ENCODE measurements at places on chromosomes 12 and 14.

DNA sequence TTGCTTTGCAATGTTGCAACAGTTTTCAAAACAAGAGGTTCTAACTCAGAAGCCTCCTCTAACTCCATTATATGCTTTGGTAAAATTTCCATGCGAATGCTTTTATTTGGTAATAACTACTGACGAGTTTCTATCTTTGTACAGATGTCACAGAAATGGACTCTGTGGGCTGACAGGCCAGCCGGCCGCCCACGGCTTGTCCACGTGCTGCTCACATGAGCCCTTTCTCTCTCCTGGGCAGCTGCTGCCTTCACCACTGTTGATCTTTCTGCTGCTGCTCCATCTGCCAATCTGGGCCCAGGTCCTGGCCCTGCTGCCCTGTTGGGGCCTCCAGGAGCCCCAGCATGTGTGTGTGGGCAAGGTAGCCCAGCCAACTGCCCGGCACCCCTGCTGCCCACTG is 168.2 kb upstream of the TMEM132C start:
- DNase-seq: no peak

DNA sequence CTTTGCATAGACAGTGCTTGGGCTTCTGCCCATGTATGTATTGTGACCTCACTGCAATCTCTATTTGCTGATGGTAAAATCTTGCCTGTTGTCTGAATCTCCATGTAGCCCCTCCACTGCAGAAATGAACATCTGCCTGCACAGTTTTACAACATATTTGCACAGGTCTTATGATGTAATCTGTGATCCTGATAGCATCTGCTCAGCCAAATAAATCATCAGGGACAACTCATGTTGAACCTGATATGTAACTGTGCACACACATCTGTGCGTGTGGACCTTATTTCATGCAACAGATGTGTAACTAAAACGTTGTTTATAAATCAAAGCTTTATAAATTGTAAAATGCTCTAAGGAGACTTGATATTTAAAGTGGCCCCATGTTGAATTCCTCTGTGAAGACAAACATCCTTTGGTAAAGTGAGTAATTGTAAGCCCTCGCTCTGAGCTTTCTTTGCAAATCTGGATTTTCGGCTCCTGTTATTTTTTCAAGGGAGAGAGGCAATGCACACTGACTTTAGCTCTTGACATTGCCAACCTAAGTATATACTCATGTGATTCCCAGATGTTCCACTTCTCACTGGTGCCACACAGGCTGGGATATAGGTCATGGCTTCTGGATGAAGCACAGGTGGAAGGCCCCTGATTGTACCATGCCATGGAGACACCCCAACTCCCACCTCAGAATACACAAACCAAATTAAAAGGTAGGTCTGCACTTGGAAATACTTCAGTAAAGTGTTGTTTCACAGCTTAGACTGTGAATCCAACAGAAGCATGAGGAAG is 371.3 kb downstream of the GRIN2B start:
- no peak for DNase-seq

GRCh38 chr14:89185919-89186855 is 230.8 kb downstream of the FOXN3 start:
- DNase-seq: no peak

DNA sequence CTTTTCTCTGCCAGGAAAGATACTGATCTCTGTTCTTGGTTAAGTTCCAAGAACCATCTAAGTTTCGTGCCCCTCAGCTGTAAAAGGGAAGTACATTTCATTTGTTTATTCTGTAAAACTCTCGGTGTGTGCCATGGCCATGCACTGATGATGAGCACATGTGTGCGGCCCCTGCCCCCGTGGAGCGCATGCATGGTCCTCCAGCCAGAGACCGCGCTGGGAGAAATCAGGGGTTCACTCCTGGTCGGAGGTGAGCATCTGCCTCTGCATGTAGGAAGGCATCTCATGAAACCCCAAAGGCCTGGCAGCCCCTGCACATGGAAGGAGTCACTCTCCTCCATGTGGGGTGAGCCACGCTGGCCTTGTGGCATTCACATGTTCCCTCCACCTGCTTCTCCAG is 102.5 kb upstream of the RTL1 start:
- DNase-seq: peak; percentile 21

DNA sequence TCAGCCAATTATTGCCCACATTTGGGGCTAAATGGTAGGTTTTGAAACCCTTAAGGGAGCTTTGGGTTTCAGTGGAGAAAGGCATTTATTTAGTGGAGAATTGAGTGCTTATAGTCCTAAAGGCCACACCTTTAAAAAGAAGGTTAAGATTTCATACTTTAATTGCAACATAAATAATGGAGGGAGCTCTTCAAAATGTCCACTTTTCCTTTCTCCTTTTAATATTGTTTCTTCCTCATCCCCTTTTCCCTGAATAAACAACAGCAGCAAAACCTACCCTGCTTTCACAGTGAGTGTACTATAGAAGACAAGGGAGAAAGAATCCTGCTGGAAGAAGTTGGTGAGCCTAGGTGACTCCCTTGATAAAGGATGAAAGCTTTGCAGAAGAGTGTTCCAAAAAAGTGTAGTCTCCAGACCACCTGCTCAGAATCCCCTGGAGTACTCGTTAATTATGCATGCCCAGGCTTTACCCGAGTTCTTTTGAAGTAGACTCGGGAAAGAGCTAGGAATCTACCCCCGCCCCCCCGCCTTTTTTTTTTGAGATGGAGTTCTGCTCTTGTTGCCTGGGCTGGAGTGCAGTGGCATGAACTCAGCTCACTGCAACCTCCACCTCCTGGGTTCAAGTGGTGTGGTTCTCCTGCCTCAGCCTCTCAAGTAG is 11.5 kb upstream of the EID3 start:
- DNase-seq: no peak

- DNase-seq: no peak
Measured at GRCh38 chr12:96236221-96236822, 42.1 kb downstream of the ELK3 start.

GRCh38 chr14:96727073-96727472 is 70.1 kb upstream of the VRK1 start:
- DNase-seq: no peak

DNA sequence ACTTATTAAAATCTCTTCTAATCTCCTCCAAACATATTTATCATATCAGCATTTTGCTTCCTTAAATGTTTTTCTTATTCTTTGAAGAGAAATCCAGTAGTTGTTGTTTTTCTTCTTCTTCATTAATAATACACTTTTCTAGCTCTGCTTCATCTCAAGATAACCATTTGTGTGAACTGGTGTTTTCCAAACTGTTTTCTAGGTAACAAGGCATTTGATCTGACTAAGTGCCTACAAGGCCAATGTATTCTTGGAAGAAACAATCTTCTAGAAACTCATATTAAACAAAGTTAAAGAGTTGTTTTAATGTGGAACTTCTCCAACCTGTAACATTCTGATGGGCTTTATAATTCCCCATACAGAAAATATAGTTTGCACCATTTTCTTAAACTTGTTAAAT is 30.8 kb upstream of the IFNG start:
- DNase-seq: no peak

DNA sequence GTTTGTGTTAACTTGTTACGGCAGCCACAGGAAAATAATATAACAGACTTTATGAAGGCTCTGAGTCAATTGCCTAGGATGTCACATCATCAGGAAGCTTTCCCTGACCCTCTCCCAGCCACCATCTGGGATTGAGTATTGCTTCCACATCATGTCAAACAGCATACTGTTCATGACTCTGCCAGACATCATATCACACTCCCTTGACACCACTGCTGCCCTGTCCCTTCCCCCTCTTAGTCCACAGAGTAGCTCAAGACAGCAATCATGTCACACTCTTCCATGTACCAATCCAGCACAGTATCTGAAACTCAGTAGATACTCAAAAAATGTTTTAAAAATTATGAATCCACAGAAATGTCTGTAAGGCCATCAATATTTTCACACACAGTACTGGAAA is 168.0 kb downstream of the PIK3C2G start:
- no peak for DNase-seq

DNA sequence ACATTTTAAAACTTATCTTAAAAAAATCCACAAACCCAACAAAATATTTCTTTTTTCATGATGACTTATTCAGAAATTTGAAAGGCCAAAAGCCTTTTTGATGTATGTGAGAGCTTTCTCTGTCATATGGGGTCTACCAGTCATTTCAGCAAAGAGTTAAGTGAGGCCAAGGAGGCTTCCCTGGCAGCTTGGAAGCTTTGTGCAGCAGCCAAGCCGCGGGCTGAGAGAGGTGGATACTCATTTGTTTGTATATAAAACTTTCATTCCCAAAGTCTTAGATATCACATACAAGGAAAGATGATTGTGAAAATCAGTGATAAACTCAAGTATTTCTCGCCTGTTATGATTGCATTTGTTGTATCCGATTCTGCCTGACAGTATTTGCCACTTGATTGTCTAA is 48.5 kb upstream of the RNU6-8 start:
- no peak for DNase-seq

GRCh38 chr12:29398495-29398894 is 17.5 kb upstream of the ERGIC2 start:
- DNase-seq: no peak

DNA sequence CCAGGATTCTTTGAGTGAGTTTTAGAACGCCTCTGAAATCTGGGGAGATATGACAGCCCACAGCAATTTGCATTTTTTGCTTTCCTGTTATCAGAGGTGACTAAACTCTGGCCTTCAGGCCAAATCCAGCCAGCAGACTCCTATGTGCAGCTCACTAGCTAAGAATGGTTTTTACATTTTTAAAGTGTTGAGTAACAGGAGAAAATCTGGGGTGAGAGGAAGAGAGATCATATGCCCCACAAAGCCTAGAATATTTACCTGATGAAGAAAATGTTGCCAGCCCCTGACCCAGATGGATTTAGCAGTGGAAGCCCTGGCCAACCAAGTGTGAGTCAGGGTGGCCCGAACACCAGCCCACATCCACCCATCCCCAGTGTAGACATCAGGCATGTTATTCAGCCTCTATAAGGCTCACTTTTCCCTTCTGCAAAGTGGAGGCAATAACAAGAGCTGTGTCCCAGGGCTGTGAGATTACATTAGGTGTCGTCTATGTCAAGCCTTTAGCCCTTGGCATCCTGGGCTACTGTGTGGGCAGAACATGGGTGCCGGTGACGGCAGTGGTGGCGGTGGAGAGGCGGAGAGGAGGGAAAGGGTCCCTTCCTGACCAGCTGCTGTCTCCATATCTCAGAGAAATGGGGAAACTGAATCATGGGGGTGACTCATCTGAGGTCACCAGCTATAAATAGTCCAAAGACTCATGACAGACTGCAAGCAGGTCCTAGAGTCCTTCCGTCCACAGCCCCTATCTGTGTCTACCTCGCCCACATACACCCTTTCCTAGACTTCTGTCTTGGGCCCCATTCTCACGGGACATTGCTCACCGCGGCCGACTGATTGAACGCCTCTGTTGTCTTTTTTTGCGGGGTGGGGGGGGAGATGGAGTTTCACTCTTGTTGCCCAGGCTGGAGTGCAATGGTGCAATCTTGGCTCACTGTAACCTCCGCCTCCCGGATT is 32.6 kb upstream of the CD9 start:
- DNase-seq: peak; percentile 97

GRCh38 chr12:44497044-44497443 is 379.1 kb downstream of the NELL2 start:
- no peak for DNase-seq

GRCh38 chr14:23159532-23159931 is 23.9 kb downstream of the SLC7A8 start:
- DNase-seq: no peak

GRCh38 chr12:132171293-132171967 is 27.2 kb downstream of the NOC4L start:
- DNase-seq: no peak

DNA sequence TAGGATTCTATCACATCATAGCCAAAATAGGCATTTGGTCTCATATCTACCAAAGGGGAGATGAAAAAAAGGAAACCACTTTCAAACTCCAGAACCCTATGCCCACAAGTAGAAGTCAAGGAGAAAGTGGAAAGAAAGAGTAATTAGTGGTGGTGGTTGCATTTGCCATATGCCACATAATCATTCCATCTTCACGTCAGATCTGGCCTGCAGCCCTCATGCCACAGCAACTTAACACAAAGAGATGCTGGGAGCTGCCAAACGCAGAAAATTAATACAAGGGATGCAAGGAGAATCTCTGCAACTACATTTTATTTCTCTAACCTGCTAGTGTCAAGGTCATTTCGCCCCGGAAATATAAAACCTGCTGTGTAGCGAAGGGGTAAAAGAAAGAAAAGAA is 148.6 kb upstream of the FOXN3 start:
- DNase-seq: no peak

DNA sequence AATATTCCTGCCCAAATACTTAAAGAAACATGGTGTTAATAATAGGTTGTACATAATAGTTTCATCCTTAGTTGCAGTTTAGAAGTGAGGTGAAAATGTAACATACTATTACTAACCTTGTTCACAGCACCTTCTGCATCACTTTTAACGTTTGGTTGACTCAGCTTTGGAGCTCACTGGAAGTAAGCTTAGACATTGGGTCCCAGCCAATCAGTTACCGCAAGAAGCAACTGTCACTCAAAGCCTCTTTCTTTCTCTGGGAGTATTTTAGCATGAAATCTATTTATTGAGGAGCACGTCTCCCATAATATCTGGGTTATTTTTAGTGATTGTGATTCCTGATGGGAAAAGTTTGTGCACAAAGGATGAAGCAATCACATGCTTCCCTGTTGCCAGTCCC is 472.6 kb downstream of the SNAPC1 start:
- no peak for DNase-seq

- no peak for DNase-seq
Measured at GRCh38 chr12:113641426-113642030, 169.9 kb upstream of the LHX5 start.

DNA sequence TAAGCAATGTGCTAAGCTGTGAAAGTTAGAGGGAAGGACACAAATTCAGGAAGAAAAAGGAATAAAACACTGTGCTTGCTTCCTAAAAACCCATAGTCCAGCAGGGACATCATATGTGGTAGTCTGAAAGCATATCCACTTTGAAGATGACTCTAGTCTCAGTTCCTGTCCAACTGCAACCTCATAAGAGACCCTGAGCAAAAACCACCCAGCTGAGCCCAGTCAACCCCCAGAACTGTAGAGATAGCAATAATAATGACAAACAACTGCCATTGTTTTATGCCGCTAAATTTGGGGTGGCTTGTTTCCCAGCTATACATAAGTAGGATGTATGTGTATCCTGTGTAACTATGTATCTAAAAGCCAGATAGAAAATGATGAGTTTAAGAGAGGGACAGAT is 3.9 kb upstream of the SERPINA4 start:
- DNase-seq: no peak

DNA sequence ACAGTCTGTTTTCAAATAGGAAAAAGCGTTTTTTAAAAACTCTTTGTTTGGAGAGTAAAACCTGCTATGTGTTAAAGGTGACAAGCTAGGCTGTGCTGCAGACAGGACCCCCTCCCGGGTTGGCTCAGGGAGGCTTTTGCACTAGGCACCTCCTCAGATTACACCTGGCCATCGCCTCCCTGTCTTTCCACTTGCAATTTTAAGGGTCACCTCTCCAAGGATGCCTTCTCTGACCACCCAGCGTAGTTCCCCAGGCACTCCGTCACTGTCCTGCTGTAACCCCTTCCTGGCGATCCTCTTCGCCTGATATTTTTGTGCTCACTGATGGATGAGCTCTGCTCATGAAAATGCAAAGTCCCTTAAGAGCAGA is 80.7 kb downstream of the NTF3 start:
- DNase-seq: no peak

- no peak for DNase-seq
Measured at GRCh38 chr14:98167275-98167674, 1104.7 kb downstream of the BCL11B start.

- DNase-seq: no peak
Measured at GRCh38 chr12:101855364-101855884, 22.0 kb upstream of the DRAM1 start.

GRCh38 chr14:25826105-25826504 is 771.7 kb downstream of the NOVA1 start:
- no peak for DNase-seq

GRCh38 chr14:77097006-77097699 is 905 bp upstream of the CIPC start:
- peak; percentile 66 for DNase-seq

All from suppressor macrophage treated with lipopolysaccharide for 4 hours (primary cell).